ENCODE measurements at places on chromosomes 12 and 14. TPM values are rescaled to one million over a fixed set of nuclear protein-coding genes. Genes with fewer than 3 reads are reported as not detected.

GRCh38 chr14:75191100-75191499, 14.7 kb upstream of the TMED10 start:
- DNase-seq = no peak

GRCh38 chr14:68407285-68407684, 385.6 kb downstream of the ZFP36L1 start:
- DNase-seq = no peak

DNA sequence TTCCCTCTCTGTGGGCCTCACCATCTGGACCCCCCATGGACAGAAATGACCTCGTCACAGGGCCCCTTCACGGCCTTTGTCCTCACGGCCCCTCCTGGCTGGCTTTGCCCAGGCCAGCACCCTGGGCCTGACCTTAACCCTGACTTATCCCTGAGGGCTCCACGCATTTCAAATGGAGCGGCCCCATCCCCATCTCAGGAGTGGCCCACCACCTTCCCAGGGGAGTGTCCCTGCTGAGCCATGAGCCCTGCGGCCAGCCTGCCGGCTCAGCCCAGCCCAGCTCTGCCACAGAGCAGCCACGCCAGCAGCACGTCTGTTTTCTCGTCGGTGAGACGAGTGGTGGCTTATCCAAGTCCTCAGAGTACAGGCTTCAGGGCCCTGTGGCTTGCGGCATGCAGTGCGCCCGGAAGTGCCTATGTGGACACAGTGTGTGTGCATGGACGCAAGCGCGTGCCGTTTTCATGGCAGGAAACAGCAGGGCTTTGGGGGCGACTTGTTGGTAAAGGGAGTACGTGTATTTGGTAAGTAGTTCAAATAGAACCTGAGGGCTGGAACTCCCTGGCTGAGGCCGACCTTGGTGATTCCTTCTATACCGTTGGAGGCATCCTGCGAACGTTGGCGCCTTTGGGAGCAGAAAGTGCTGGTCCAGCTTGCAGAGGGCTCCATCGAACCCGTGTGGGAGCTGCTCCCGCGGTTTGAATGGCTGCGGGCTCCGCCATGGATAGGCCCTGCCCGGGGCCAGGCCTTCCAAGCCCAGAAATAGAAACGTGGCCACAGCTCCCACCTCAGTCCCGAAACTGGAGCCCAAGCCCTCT, 52.1 kb downstream of the LRCOL1 start:
- peak; percentile 54 for DNase-seq

GRCh38 chr14:75453817-75454434, 26.1 kb downstream of the JDP2 start:
- DNase-seq = peak; percentile 44

DNA sequence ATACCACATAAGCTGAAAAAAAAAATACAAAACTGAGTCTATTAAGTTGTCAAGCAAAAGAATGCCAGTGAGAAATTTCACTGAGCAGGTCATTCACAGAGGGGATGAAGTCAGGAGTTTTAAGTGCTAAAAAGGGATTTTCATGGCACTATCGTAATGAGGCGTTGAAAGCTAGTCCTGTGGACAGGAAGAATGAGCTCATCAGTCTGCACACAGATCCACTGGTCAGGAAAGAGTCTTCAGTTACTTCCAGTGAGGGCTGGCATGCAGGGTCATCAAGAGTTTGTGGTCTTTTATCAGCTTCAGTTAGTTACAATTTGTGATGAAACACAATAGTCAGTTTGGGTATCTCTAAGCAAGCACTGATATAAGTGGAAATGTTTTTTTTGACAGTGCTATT, 88.1 kb upstream of the WSCD2 start:
- no peak for DNase-seq

DNA sequence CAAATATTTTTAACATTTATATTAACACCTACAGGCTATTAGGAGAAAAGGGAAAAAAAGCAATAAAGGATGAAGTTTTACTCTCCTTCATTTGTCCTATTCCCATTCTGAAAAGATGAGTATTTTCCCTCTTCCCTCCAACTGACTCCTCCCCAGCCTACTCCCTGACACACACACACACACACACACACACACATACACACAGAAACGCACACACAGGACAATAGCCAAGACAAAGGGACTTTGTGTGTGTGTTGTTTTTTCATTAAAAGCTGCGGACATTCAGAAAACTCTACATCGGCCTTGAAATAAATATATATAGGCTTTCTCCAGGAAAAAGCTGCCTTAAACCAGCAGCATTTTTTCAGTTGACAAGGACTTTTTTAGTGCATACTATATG, 74.8 kb downstream of the PRKAB1 start:
- no peak for DNase-seq

GRCh38 chr12:101570047-101570446, 24.7 kb upstream of the MYBPC1 start:
- no peak for DNase-seq

DNA sequence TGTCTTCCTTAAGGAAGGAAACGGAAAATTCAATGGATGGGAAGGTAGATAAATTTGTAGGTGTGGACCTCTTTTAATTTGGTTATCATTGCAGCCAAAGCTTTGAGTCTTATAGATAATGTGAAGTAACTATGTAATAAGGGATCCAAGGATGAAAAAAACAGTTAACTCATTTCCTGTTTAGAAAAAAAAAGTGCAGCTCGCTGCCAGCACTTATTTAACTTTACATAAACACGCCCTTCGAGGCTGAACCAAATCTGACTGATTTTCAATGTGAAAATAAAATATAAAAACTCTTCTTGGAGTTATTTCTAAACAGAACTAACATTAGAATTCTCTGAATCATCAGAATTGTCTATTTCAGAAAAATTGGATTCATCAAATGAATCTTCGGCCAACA, 7.0 kb downstream of the NUBPL start:
- DNase-seq = no peak

DNA sequence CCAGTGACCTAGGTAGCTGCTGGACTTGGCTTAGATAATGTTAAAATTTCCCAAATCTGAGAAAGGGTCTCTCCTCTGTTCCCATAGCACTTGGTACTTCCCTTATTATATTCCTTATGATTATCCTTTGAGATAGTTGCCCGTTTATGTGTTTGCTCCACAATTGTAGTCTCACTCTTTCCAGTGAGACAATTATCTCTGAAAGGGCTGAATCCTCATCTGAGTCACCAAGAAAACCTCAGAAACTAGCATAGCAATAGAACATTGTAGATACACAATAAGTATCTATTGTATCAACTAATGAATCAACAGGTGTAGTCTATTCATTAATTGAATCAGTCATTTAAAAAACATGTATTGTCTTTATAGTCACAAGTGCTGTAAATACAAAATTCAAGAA, 119.1 kb upstream of the FAR2 start:
- no peak for DNase-seq

RIPK3 gene
- total RNA-seq = 41.1 TPM

All from activated naive CD8-positive, alpha-beta T cell treated with anti-CD3 and anti-CD28 coated beads, Interleukin-2, amount 10 ng/mL, durations not matched to agents 7 days and 5 days (primary cell).